Activated CD8-positive, alpha-beta T cell treated with anti-CD3 and anti-CD28 coated beads for 36 hours (primary cell): ENCODE measurements at places on chromosomes 4 and X.

- no peak for DNase-seq
These were observed 102.3 kb downstream of the LARP1B start for GRCh38 chr4:128163177-128164117.

DNA sequence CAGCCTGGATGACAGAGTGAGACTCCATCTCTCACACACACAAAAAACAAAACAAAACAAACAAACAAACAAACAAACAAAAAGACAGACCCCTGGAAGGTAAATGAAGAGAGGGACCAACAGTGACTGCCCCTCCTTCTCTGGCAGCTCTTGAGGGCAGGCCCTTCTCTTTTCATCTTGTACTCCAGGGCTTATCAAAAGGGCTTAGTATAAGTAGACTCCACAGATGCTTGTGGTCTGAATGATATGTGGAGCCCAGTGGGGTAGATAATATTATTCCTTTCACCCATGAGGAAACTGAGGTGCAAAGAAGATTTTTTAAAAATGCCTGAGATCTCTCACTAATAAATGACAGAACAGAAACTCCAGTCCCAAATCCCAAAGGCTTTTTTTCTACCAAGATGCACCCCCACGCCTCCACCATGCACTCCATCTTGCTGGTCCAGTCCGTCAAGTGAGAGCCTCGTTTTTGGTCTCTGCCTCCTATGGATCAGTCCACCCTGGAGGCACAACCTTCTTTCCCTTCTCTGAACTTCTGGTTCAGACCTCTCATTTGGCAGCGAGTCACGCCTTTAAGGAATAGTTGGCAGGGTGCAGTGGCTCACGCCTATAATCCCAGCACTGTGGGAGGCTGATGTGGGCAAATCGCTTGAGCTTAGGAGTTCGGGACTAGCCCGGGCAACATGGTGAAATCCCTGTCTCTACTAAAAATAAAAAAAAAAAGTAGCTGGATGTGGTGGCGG is 17.0 kb upstream of the CHRNA9 start:
- no peak for DNase-seq

GRCh38 chr4:52102587-52102986 is 51.5 kb downstream of the SPATA18 start:
- DNase-seq: no peak

DNA sequence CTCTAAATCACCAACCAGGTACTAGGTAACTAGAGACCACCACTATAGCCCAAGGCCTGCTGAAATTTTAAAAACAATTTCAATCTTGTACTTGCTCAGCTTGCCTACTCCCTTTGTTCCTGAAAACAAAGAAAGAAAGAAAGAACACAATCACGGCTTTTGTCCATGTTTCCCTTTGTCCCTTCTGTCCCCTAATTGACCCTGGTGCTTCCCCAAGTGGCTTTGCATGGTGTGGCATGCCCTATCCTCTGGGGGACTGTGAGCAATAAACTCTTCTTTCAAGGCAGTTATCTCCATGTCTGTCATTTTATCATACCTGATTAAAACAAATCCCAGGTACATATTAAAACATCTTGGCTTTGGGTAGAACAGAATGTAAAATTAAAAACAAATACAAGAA is 94.8 kb downstream of the ARSJ start:
- no peak for DNase-seq

DNA sequence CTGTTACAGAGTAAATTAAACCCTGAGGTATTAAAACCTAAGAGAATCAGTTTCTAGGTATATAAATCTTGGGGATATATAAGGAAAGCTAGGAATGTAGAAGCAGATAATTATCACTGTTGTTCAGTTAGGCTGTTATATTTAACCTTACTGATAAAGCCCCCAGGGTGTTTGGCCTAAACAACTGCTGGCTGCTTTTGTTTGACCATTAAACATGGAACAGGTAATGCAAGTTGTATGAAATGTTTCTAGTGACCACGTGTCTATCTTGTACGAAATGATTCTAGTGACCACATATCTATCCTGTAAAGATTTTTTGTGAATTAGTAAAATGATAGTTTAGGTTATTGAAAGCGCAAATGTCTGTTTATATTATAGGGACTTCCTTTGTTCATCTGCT is 52.6 kb downstream of the SGMS2 start:
- DNase-seq: no peak

GRCh38 chrX:155673338-155673737 is 60.6 kb upstream of the TMLHE start:
- DNase-seq: no peak

- no peak for DNase-seq
These were observed 22.8 kb downstream of the ELOVL6 start for GRCh38 chr4:110175634-110176033.

DNA sequence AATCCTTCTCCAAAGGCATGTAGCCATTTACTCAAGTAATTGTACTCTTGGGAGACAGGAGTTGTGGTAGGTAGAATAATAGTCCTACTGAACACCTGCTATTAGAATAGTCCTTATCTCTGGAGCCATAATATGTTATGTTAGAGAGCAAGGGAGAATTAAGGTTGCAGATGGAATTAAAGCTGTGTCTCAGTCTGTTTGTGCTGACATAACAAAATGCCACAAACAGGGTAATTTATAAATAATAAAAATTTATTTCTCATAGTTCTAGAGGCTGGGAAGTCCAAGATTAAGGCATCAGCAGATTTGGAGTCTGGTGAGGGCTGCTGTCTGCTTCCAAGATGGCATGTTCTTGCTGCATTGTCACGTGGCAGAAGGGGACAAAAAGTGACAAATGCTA is 24.2 kb upstream of the FRAS1 start:
- DNase-seq: no peak

DNA sequence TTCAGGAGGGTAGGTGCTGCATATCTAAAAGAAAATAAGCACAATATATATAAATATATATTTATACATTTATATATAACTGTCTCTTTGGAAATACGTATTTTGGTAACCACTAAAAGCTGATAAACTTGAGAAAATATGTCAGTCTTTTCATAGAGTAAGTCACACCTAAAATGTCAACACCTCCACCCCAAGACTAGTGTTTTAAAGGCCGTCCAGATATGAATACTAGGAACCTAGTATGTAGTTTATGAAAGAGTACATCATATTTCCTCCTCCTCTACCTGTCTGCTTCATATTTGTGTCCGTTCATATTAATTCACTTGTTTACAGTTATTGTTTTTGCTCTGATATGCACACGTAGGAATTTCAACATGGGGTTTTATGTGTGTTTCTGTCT is 45.2 kb downstream of the MTMR8 start:
- no peak for DNase-seq

DNA sequence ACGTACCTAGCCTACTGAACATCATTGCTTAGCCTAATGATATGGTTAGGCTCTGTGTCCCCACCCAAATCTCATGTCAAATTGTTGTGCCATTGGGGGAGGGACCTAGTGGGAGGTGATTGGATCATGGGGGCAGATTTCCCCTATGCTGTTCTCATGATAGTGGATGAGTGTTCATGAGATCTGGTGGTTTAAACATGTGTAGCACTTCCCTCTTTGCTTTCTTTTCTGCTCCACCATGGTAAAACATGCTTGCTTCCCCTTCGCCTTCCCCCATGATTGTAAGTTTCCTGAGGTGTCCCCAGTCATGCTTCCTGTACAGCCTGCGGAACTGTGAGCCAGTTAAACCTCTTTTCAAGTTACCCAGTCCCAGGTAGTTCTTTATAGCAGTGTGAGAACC is 102.6 kb downstream of the RAPGEF2 start:
- DNase-seq: no peak

GRCh38 chrX:70656304-70656703 is 211.7 kb downstream of the DLG3 start:
- no peak for DNase-seq

DNA sequence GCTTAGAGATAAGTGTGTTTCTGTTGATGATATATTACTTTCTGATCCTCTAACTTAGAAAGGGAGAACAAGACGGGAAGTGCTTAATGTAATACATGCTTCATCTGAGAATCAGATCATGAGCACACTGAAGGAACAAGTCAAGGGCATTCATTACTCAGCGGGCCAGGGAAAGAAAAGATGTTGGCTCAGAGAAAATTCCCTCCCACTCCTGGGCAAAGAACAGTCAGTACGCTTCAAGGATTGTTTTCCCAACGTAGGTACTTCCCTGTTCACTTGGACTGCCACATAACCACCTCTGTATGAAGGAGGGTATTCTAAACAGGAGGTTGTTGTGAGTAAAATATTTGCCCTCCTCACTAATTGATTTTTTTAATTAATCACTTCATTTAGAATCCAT is 374.5 kb upstream of the FMR1 start:
- DNase-seq: no peak
